NCI-H1694 treated with DMSO at 0.1 percent for 48 hours (cell line): ENCODE measurements at places on chromosomes 6 and 20.

GRCh38 chr6:159807150-159807858 is 7.2 kb downstream of the PNLDC1 start:
- DNase-seq: no peak

GRCh38 chr20:48990467-48990866 is 55.6 kb upstream of the CSE1L start:
- DNase-seq: no peak

GRCh38 chr20:37992802-37993409 is 40.4 kb downstream of the TTI1 start:
- peak; percentile 32 for DNase-seq

- DNase-seq: no peak
These were observed 129.1 kb downstream of the ERMARD start for GRCh38 chr6:169880516-169880915.

- DNase-seq: no peak
These were observed 65.2 kb upstream of the RSPO3 start for GRCh38 chr6:127053032-127053874.

GRCh38 chr6:136382676-136383252 is 93.1 kb upstream of the BCLAF1 start:
- no peak for DNase-seq

- DNase-seq: no peak
These were observed 25.9 kb upstream of the CEP162 start for GRCh38 chr6:84253380-84253779.

- no peak for DNase-seq
These were observed 2.1 kb upstream of the DIDO1 start for GRCh38 chr20:62928246-62928939.

GRCh38 chr6:29500594-29500993 is 12.8 kb upstream of the MAS1L start:
- DNase-seq: no peak

- no peak for DNase-seq
These were observed 47.2 kb upstream of the FAM50B start for GRCh38 chr6:3801960-3802359.

DNA sequence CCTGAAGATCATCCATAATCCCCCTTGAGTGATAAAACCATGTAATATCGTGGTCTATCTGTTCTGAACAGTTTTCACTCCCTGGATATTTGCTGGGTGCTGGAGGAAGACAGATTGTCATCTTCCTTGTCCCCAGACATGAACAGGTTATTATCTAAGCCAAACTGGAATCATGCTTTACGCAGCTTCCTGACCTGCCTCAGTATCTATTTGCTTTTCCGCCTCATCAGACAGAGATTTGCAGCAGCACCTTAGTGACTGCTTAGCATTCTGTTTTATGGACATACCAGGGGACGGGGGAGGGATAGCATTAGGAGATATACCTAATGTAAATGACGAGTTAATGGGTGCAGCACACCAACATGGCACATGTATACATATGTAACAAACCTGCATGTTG is 124.6 kb downstream of the SLC23A2 start:
- DNase-seq: no peak

GRCh38 chr6:40406175-40406574 is 181.0 kb downstream of the LRFN2 start:
- no peak for DNase-seq

- DNase-seq: no peak
These were observed 31.3 kb downstream of the RARS2 start for GRCh38 chr6:87558446-87558845.

GRCh38 chr6:157454762-157455714 is 74.0 kb downstream of the ZDHHC14 start:
- no peak for DNase-seq

DNA sequence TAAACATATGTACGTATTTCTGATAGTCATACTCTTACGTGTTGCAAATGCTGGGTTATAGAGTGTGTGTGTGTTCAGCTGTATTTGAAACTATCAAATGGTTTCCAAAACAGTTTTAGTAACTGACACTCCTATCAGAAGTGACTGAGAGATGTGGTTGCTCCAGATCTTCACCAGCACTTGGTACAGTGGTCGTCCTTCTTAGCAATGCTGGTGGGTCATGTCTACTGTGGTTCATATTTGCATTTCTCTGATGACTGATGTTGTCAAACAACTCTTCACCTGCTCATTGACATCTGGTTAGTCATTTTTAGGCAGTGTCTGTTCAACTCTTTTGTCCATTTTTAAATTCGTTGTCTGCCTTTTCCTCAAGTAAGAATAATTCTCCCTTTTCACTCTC is 259.3 kb downstream of the KIF16B start:
- no peak for DNase-seq

DNA sequence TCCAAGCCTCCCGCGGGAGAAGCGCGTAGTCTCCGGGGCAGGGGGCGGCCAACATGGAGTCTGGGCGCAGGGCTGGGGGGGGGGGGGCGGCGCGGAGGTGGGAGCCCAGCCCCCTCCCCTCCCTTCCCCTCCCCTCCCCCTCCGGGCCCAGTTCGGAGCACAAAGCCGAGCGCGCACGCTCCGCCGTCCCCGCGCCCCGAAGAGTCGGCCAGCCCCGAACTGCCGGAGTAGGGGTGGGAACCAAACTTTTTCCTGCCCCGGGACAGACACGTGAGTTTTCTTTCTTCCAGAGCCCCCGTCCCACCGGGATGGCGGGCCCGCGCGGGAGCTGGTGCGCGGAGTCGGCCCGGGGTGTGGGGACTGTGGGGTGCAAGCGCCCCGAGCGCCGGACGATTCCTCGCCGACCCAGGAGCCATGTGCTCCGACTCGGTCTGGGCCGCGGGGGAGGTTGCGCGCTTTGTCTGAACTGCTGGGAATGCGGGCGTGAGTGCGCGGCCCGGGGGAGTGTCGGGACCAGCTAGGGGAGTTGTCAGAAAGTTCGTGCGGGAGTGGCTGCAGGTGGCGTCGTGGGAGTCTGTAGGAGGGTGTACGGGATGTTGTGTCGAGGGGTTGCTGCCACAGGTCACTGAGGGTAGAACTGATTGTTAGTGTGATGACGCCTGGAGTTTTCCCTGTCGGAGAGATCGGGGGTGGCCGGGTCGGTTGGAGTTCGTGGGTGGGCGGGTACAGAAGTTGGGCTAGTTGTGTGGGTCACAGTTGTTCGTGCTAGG is 1.2 kb downstream of the TGIF2 start:
- DNase-seq: peak; percentile 10

GRCh38 chr6:144246988-144247387 is 38.1 kb upstream of the UTRN start:
- DNase-seq: no peak

DNA sequence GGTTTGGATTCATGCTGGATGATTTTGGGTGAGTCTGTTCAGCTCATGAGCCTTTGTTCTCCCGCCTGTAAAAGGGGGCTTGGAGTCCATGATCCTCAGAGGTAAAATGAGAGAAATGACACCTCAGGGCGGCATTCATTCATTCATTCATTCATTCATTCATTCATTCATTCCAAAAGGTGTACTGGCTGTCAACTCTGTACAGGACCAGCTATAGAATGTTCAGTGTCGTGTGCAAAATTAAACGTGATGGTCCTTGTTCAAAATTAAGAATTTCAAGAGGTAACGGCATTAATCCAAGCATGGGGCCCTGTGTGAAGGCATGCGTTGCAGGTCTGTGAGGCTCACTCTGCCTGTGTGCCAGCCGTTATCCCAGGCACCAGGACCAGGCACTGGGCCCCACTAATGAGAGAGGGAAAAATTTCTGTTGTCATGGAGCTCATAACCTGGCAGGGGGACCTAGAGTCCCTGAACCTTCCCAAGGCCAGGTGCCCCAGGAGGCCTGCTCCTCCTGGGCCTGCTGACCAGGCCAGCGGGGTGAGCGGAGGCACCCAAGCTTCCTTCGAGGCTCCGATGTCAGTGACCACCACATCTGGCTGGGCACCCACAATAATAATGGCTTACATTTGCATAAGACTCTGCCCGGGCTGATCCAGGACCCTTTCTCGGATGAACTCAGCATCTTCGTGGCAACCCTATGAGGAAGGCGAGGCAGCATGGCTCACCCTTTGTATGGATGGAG is 53.2 kb downstream of the CEBPB start:
- no peak for DNase-seq

- DNase-seq: no peak
These were observed 884.5 kb upstream of the GJE1 start for GRCh38 chr6:141248021-141248799.

- DNase-seq: no peak
These were observed 6.6 kb upstream of the ANKRD60 start for GRCh38 chr20:58235010-58235409.

DNA sequence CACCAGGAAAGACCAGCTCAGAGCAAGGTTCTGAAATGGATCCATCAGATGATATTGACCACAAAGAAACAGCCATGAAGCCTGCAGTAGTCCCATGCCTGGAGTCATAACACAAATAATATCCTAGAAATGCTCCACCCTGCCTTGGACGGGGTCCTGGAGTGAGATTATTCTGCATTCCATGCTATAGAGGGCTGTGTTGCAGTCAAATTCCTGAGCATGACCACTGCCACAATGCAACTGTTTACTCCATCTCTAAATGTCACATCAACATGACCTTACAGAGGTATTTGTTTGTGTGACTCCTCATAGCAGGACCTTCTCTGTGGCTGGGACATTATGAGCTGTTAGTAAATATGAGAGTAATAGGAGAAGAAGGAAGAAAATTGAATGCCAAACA is 257.5 kb upstream of the TCF21 start:
- DNase-seq: no peak
